ENCODE measurements at places on chromosomes 12 and 14.

- peak; percentile 30 for DNase-seq
Measured at GRCh38 chr12:106583242-106584103, 669 bp downstream of the RFX4 start.

GRCh38 chr12:81992461-81992860 lies 233.3 kb upstream of the PPFIA2 start:
- no peak for DNase-seq

- DNase-seq: no peak
Measured at GRCh38 chr12:93536111-93536765, 36.2 kb upstream of the SOCS2 start.

- no peak for DNase-seq
Measured at GRCh38 chr12:131177599-131177998, 223.9 kb downstream of the ADGRD1 start.

- DNase-seq: peak; percentile 94
Measured at GRCh38 chr14:74846168-74846567, 29.8 kb downstream of the PROX2 start.

- peak; percentile 92 for DNase-seq
Measured at GRCh38 chr12:8108808-8109398, 14.5 kb upstream of the CLEC4A start.

- DNase-seq: no peak
Measured at GRCh38 chr14:23339506-23340268, 13.0 kb downstream of the SLC22A17 start.

DNA sequence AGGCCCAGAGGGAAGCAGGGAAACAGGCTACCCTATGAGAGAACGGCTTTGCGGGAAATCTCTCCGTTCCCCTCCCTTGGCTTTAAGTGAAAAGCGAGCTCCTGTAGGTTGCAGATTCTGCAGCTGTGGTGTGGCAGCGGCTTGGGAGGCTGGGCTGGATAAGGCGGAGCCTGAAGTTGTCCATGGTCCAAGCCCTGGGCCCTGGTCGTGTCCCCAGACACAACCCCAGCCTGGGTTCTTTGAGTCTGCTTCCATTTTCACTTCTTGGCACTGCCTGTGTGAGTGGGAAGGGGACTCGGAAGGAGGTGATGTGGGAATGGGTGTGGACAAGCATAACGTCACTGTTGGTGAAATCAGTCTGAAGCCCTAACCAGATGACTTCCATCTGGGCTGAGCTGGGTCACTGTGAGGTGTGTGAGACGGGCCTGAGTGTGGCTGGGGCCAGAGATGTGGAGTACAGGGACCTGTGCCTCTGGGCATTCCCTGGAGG lies 43.0 kb upstream of the CTDSP2 start:
- DNase-seq: peak; percentile 84

DNA sequence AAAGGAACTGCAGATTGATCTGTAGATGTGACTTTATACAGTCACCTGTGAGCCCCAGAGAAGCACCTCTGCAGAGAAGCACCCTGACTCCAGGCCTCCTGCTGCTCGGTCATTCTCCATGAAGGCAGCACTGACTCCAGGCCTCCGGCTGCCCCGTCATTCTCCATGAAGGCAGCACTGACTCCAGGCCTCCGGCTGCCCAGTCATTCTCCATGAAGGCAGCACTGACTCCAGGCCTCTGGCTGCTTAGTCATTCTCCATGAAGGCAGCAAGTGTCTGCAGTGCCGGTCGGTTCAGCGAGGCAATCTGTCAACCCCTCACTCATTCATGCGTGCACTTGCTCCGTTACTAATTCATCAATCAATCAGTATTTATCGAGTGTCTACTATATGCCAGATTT lies 160.3 kb downstream of the PIWIL1 start:
- DNase-seq: no peak

DNA sequence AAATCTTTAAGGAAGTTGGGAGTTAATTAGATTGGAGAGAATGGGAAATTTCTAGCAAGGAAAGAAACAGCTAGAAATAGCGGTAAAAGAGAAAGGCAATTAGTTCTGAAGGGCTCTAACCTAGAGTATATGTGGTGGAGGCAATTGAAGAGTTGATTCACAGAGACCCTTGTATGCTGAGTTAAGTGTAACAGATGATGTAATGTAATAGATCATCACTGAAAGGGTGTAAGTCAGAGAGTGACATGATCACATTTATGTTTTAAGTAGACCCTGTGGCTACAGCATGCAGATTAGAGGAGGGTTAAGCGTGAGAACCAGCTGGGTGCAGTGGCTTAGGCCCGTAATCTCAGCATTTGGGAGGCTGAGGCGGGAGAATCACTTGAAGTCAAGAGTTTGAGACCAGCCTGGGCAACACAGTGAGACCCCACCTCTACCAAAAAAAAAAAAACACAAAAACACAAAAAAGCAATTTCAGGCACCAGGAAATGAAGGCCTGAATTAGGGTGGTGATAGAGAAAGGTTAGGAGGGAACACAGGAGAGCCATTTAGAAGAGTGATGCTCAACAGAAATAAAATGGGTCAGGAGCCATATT lies 3.0 kb downstream of the RBP5 start:
- DNase-seq: no peak

DNA sequence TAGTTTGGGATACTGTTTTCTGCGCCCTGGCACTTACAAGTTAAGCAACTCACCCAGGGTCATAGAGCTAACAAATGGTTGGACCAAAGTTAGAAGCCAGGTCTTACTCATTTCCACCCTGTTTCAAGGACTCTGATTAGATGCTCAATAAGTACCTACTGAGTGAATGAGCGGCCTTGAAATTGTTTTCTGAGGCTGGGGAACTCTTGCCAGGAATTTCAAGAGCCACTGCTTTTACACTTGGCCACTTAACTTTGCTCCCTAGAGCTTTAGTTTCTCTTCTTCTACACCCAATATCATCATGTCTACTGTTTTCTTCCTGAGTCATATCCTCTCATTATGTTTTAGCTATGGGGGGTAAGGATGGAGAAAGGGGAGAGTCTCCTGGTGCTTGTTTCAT lies 431.6 kb downstream of the ZFP36L1 start:
- DNase-seq: no peak

Data from adipocyte (in vitro differentiated cells).